ENCODE measurements at places on chromosomes 7 and 10.
A peak's percentile ranks its signal among the peaks of the same experiment; 100 is the strongest.

DNA sequence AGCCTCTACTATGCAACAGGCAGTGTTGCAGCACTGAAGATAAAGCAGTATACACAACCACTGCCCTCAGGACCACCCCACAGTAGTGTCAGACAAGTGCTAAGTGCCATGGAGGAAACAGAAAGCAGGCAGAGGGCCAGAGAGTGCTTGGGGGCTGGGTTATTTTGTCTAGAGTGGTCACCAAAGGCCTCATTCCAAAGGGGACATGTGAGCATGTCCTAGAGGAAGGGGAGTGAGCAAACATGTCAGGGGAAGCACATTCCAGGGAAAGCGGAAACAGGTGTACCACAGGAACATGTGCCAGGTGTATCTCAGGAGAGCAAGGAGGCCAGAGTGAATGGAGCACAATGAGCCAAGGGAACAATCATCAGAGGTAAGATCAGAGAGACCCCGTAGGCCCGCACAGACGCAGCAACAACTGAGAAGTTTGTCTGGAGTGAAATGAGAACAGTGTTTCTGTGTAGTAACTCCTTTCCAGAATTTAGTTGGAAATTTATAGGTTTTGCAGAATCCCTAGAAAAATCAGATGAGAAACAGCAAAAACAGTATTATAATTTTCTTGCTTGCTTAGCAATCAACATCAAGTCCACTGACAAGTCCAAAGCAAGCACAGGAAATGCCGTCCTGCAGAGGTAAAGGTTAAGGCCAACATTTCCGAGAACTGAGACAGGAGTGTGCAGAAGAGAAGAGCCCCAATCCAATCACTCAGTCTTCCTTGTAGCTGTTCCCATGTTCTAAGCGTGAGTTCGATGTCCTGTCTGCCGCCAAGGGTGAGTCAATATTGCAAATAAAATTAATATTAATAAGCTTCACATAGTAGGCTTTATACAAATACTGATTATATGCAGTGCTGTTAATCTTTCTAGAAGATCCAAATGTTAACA, 67.3 kb downstream of the SGMS1 start:
- DNase-seq: no peak

- DNase-seq: no peak
These were observed 22.4 kb upstream of the C10orf71 start for GRCh38 chr10:49276596-49276995.

GRCh38 chr10:10811562-10811961, 206.1 kb upstream of the CELF2 start:
- DNase-seq: no peak

GRCh38 chr10:11931038-11931437, 107.9 kb downstream of the PROSER2 start:
- DNase-seq: no peak

DNA sequence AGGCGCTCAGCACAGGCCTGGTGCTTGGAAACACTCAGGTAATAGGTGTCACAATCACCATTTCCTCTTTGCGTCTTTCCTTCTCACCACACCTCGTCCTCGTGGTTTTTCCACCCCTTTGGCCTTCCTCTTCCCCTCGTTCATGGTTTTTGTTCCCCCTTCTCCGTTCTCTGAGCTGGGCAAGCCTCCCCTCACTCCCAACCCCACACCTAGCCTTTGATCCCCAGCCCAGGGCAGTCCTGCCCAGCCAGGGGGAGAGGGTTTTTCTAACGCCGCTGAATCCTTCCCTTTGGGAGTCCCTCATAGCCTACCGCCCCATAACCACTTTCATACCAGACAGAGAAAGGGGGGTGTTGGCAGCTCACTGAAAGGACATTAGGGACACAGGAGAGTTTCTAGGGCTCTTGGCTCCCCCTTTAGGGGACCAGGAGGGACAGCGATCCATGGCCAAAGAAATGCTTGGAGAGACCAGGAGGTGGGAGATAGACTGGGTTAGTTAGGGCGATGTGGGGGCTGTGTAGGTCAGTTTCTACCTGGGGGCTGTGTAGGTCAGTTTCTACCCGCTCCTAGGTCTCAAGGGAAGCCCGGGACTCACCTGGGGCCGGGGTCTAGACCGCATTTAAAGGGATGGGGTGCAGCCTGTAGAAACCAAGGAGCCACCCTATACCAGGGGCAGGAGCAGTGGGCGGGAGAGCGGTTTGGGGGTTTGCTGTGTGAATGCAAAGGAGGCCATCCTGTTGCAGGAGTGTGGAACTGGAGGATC, 1.4 kb downstream of the EPHB4 start:
- DNase-seq: no peak

DNA sequence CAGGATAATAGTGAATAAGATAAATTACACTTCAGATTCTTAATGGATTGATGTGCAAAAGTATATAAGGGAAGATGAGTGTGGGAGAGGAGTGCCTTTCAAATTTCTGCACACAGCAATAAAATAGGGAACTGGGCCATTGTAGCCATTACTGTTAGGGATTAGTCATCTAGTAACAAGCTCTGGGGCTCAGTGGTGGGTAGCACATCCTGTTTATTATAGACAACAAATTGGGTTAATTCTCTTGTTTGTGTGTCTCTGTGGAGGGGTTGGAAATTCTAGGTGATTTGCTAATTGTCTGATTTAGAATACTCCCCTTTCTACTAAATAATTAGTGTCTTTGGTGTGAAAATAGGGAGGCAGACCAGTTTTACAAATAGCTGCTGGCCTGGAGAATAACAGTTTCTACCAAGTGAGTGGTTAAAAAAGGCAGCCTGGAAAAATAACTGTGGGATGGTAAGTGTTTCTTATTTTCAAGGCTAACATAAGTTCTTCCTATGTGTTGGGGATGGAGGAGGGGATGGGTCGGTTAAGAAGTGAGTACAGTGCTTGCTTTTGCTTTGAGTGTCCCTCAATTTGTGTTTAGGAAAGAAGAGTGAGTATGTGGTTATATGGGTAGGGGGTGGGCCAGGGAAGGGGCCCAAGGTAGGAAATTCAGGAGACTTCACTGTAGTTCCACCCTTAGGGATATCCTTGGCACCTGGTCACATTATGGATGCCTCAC, 43.3 kb upstream of the TMEM248 start:
- no peak for DNase-seq

GRCh38 chr7:101236292-101236835, 1.2 kb downstream of the CLDN15 start:
- no peak for DNase-seq

DNA sequence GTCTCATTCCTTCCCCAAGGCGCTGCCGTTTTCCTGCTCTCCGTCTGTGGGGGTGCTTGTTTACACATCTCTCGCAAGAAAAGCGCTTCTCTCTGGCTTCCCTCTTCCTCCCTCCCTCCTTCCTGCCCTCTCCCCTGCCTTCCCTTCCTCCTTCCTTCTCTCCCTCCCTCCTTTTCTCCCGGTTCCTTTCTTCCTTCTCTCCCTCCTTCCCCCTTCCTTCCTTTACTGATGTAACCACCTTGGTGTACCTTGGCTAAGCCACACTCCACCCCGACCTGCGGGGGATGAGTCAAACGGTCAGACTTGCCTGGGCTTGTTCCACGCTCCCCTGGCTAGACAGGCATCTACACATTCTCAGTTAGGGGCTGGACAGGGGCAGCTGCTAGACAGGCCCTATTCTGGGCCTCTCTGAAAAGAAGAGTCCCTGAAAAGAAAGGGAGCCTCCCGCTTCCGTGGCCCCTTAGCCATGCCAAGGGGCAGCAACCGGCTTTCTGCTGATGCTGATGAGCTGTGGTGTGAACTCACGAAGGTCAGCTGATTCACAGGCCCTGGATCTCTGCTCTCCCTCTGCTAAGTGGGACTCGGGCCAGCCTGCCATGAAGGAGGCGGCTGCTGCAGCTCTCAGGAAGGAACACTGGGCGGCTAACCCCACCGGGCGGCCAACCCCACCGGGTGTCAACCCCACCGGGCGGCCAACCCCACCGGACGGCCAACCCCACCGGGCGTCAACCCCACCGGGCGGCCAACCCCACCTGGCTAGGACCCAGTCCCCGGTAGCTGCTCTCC, 216.8 kb downstream of the TCERG1L start:
- no peak for DNase-seq

GRCh38 chr7:99618726-99619125, 2.0 kb downstream of the ZSCAN25 start:
- no peak for DNase-seq

GRCh38 chr10:6840766-6841165, 260.7 kb upstream of the PRKCQ start:
- DNase-seq: no peak

DNA sequence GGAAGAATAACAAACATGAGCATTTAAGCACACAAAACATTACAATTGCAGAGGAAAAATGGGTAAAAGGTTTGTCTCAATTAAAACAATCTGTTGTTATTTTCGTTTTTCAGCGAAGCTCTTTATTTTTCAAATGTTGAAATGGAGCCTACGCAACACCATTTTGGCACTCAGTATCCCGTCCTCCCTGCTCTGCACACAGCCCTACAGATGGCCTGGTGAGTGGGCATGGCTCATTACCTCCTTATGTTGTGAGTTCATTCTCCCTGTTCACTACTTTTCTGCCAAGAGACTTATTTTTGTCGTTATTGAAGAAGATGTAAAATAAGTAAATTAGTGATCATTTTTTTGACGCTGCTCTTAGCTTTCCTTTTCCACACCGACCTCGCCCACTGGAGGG, 167.8 kb upstream of the CXCL12 start:
- DNase-seq: no peak

DNA sequence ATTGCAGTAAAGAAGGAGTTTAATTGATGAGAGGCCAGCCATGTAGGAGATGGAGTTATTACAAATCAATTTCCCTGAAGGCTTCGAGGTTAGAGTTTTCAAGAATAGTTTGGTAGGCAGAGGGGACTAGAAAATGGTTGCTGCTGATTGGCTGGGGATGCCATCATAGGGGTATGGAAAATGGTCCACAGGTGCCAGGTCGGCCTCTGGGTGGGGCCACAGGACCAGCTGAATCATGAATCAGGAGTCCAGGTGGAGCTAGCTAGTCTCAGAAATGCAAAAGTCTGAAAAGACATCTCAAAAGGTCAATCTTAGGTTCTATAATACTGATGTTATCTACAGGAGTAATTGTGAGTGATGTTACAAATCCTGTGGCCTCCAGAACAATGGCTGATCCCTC, 714.0 kb upstream of the GHITM start:
- DNase-seq: no peak

GRCh38 chr10:8183241-8183704, 128.8 kb downstream of the GATA3 start:
- peak; percentile 69 for DNase-seq

GRCh38 chr10:114723361-114723760, 65.3 kb upstream of the ABLIM1 start:
- DNase-seq: no peak

All from natural killer cell treated with Interleukin-12 subunit alpha and Interleukin-12 subunit beta and Interleukin-15 and Interleukin-18, amount 100 ng/mL, for 72 hours (primary cell).